ENCODE measurements at places on chromosomes 7 and 10.

DNA sequence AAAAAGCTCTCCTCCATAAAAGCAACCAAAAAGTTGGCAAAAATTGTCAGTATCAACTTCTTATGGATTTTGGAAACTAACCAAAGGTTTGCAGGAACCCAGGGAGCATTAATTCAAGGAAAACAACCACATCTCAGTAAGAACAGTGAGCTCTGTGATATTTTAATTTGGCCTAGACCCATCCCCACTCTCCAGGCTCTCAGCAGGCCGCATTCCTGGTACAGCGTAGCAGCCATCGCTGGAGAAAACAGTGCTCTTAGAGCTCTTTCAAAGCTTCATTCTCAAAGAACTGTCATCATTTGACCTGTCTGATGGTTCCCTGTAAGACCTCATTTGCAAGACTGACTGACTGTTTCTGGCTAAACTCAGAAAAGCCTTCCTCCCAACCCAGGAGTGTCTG, 81.9 kb downstream of the NUDCD3 start:
- no peak for DNase-seq

GRCh38 chr7:155191137-155191536, 106.5 kb upstream of the INSIG1 start:
- DNase-seq = no peak

DNA sequence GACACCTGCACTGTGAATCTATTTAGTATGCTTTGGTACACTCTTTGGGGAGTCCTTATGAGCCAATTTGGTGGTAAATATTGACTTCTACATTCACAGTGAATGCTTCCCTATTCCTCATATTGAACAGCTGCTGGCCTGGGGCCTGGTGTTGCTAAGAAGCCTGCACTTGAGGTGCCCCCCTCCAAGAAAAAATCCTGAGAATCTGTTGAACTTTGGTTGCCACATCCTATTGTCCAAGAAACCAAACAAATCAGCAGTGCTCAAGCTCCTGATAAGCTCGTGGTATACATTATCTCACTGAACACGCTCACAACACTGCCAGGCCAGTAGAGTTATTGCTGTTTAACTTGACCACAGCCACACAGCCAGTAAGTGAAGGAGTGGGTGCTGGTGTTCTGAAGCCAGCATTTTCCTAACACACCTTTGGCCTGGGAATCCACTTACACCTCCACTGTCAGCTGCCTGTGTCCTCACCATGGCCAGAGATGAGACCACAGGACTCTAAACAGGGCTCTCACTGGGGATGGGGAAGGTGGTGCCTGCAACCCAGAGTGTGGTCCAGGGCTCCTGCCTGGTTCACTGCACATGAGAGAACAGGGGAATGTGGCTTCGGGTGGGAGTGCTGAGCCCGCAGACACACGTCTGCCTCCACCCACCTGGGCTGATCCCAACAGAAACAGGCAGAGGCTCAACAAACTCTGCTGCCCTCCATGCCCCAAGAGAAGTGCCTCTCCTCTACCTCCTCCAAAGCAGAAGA, 6.7 kb downstream of the DDC start:
- DNase-seq = no peak

DNA sequence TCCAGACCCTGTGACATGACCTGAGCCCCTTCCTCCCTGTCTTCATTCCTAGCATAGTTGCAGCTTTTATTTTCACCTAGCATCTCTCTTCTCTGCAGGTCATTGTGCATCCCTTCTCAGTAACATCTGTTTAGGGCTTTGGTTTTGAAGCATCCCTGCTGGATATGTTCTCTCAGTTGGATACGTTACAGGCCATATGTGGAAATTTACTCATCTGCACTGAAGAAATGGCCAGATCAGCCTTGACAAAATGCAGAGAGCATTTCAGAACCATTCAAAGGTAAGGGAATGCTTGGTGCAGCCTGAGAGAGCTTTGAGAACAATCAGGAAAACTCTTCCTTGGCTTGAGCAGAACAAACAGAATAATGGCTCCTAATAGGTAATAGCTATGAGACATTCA, 647.0 kb downstream of the KCNMA1 start:
- no peak for DNase-seq

GRCh38 chr7:145339319-145339718, 503.5 kb upstream of the TPK1 start:
- no peak for DNase-seq

DNA sequence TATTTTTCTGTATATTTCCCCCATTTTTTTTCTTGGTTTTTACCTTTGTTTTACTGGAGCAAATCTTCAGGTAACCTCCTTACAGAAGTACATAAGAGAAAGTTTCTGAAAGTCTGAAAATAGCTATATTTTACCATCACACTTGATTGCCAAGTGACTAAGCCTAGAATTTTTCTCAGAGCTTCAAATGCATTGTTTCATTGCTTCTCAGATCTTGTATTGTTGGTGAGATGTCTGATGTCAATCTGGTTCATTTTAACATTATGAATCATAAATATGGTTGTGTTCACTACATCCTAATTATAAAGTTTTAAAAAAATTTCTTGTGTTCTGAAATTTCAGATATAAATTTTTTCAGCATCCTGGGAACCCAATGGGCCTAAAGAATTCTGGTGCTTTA, 228.2 kb downstream of the AHR start:
- DNase-seq = no peak

DNA sequence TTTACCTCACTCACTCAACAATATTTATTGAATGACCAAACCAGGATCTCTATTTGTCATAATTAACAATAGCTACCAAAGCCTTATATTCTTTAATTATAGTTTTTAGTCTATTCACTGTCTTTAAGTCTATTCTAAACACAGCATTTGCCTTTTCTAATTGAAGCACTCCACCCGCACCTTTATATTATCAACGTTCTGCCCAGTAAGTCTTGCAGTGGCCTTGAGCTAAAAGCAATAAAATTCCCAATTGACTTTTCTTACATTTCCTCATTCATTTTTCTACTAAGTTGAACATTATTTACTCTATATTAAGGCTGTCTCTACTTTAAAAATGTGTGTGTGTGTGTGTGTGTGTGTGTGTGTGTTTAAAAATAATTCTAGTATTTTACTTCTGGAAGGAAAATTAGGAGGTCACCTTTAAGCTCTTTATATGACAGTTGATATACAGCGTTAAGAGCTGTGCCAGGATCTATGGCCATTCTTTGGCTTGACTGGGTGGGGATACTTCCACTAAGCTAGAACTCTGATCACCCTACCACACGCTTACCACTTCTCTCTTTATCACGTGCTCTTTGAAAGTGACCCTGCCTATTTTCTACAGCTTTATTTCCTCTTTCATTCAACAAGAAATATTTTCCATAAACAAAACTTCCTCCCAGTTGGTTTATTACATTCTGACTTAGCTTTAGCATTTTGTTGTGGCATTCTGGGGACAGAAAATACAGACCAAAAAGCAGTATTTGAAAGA, 8.8 kb downstream of the PAPSS2 start:
- DNase-seq = no peak

- DNase-seq = peak; percentile 71
Observed at GRCh38 chr7:100221231-100221718, 1.5 kb downstream of the PVRIG start.

DNA sequence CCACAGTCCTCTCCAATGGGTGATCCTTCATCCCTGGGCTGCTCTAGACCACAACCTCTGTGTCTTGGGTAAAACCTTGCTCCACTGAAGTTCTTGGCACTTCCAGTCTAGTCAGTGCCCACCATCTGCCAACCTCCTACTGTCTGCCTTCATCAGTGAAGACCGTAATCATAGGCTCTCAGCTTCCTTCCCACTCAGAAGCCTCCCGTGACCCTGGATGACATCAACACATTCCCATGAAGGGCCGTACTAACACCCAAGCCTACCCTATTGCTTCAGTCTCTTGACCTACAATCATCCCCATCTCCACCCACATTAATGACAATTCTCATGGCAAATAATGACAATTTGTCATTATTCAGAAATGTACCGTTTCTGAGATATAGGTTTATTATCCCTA, 27.6 kb upstream of the GARS1 start:
- DNase-seq = no peak

DNA sequence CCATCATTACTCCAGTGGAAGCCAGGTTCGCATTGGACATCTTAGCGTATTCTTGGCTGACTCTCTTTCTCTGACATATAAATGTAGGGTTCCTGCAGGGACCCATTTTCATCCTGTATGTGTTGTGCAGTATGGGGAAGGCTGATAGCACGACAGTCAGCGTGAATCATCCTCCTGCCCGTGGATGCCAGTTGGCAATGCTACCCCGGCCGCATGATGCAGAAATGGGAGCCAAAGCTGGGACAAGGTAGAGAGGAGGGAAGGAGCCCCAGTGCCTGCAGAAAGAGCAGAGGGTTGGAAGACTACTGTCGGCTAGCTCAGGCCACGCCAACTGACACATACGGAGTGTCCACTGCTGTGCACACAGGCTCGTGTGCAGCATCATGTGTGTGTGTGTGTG, 251.6 kb downstream of the SKAP2 start:
- DNase-seq = no peak

GRCh38 chr10:110802090-110802489, 69.6 kb upstream of the PDCD4 start:
- no peak for DNase-seq

All from stimulated activated CD4-positive, alpha-beta T cell treated with anti-CD3 and anti-CD28 coated beads, TNF-alpha, amount 100 ng/mL, for 4 hours (primary cell).